ENCODE measurements at places on chromosomes 2 and 18.

- DNase-seq, result no peak
Measured at GRCh38 chr2:71813807-71814470, 333.7 kb downstream of the CYP26B1 start.

DNA sequence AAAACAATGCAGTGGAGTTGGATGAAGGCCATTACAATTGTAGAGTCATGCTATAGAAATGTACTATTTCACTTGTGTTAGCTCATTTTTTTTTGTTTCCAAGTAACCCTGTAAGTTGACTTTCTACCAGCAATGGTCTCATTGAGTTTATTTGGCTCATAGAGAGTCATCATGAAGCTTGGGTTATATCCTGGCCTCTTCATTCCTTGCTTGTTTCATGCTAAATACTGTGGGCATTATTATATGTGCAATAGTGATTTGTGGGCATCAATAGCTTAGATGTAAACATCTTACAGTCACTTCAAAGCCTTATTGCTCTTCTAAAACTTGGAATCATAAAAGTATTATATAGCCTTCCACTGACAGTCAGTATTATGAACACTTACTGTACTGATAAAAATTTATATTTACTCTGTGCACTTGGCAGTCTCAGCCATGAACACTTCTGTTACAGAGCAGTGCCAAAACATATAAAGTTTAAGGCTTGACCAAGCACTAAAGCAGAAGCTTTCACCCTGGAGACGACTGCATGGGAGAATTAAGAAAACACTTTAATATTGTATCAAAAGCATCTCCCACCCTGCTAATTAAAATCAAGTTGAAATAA lies 751.2 kb downstream of the SATB2 start:
- DNase-seq, result no peak

DNA sequence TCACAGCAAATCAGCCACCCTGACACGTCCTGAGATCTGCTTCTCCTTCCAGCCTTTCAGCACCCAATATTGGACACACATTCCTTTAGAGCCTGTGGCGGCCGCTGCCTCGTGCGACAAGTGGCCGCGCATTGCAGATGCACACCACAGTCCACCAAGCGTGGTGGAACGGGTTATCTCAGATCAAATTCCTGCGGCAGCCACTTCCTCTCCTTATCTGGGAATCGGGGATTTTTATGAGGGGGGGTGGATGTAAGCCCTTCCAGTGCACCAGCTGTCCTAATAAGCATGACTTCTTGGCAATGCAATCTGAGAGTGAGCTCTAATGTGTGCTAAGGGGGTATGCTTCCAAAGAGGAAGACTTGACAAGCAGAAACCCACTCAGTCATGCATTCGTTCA lies 18.3 kb upstream of the BMP10 start:
- no peak for DNase-seq

GRCh38 chr2:211737282-211737681 lies 801.3 kb downstream of the ERBB4 start:
- DNase-seq, result no peak

DNA sequence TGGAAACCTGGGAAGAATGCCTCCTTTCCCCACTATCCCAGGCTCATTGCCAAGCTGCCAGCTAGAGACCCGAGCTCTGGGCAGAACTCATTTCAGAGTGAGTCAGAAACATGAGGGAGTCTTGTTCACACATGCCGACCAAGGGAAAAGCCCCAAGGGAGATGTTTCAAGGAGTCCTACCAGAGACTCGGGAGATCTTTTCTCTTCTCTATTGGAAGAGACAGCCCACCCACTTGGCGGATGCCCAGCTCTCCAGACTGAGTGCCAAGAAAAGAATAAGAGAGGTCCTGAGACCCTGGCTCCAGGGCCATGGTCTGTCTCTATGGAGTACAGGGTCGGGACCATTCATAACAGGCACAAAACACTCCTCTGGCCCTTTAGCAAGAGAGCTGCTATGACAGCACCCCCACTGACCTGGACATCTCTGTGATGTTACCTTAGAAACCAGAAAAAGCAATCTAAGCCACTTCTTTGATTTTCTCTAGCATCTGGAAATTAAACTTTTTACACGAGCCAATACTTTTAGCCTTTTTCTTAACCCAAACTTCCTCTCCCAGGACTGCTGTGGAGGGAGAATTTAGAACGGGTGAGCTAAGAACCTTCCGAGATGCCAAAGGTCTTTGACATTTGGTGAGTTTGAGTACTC lies 18.5 kb upstream of the IGFBP5 start:
- no peak for DNase-seq

GRCh38 chr2:233108611-233109490 lies 48.7 kb downstream of the INPP5D start:
- DNase-seq, result no peak

DNA sequence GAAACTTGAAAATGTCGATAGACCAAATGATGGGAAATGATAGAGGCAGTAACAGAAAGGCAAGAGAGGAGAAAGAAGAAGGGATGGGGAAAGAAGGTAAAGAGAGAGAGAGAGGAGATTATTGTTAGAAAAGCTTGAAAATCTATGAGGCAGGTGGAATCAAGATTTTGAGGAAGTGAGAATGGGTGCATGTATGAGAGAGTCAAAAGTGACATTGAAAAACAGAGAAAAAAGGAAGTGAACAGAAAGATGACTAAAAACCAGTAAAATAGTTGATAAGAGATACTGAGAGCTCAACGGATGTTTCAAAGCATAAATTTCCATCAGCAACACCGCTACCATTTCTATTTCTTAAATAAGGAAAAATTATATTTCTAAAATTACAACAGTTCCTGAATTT lies 327.4 kb upstream of the CWC22 start:
- no peak for DNase-seq

GRCh38 chr18:78607784-78608183 lies 371.8 kb upstream of the SALL3 start:
- DNase-seq, result no peak

DNA sequence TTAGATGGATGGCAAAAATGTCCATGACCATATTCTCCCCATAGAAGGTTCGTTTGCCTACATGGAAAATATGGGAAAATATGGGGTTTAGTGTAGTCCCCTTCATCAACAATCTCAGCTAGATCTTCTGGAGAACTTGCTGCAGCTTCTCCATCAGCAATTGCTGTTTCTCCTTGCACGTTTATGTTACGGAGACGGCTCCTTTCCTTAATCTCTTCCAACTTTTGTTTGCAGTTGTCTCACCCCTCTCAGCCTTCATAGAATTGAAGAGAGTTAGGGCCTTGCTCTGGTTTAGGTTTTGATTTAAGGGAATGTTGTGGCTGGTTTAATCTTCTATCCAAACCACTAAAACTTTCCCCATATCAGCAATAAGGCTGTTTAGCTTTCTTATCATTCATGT lies 28.9 kb downstream of the MYCN start:
- DNase-seq, result no peak
